ENCODE measurements at places on chromosomes 2 and 18.

DNA sequence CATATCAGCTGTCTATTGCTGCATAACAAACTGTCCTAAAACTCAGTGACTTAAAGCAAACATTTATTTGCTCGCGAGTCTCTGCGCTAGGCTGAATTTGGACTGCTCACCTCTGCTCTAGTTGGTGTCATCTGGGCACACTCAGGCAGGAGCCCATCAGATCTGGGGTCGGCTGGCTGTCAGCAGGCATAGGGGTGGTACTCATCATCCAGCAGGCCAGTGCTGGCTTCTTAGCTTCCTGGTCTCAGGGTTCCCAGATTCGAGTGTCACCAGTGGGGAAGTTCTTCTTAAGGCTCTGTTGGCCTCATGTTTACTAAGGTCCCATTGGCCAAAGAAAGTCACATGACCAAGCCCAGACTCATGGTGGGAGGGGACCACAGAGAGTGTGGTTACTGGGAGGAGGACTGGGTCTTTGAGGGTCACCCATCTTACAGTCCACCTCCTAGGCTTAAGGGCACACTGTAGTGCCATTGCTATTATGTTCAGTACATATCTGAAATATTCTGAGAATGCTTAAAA, 71.6 kb upstream of the ATG16L1 start:
- peaks cover 4% of the 10 kb centered on the region for H3K4me1 ChIP-seq
- no peak overlapping the region for H3K27ac ChIP-seq
- no peak overlapping the region for H3K4me3 ChIP-seq
- peaks cover 20% of the 10 kb centered on the region for H3K27me3 ChIP-seq
- H3K36me3 ChIP-seq = peaks cover 21% of the 10 kb centered on the region

GRCh38 chr2:208594642-208595385, 188.2 kb downstream of the PTH2R start:
- no peaks in the 10 kb centered on the region for H3K36me3 ChIP-seq
- no peak overlapping the region for H3K27ac ChIP-seq
- no peak for DNase-seq
- H3K4me3 ChIP-seq = no peak overlapping the region
- H3K4me1 ChIP-seq = no peaks in the 10 kb centered on the region
- H3K27me3 ChIP-seq = no peaks in the 10 kb centered on the region

- no peak for DNase-seq
- peak overlapping the region; percentile 10 for H3K27ac ChIP-seq
- H3K36me3 ChIP-seq = peaks cover 64% of the 10 kb centered on the region
- H3K4me1 ChIP-seq = peaks cover 21% of the 10 kb centered on the region
- H3K27me3 ChIP-seq = no peaks in the 10 kb centered on the region
Observed at GRCh38 chr2:215314896-215315295, 3.0 kb downstream of the ATIC start.

GRCh38 chr2:102172745-102173144, 14.1 kb upstream of the IL1RL2 start:
- peaks cover 7% of the 10 kb centered on the region for H3K4me1 ChIP-seq
- no peaks in the 10 kb centered on the region for H3K36me3 ChIP-seq
- no peak overlapping the region for H3K4me3 ChIP-seq
- H3K27ac ChIP-seq = no peak overlapping the region

GRCh38 chr2:176039375-176039774, 37.3 kb upstream of the LNPK start:
- no peak overlapping the region for H3K4me3 ChIP-seq
- DNase-seq = no peak
- H3K27me3 ChIP-seq = peaks cover 32% of the 10 kb centered on the region
- no peak overlapping the region for H3K27ac ChIP-seq
- H3K4me1 ChIP-seq = no peaks in the 10 kb centered on the region

DNA sequence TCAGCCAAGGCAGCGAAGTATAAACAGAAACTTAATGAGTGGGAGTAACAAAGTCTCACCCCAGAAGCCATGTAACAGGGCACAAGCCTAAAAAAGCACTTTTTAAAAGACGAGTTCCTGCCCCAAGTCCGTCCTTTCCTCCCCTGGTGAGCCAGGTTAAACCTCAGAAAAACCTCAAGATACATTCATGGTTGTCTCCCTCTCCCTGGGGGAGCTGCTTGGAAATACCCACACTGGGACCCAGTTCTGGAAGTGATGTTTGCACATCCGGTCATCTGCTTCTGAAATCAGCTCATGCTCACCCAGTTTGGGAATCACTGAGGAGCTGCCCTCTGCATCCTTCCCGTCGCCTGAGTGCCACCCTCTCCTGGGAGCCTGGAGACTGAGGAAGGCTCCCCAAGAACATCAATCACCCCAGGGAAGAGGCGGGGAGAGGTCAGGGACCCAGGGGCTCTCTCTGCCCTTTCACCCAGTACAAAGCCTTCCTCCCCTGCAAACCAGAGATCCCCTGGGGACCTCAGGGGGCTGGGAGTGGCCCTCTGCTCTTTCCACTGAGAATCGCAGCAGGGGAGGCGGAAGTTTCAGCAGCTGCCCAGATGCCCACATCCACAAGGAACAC, 150.6 kb upstream of the AGAP1 start:
- peak; percentile 30 for DNase-seq
- H3K27me3 ChIP-seq = peaks cover under 1% of the 10 kb centered on the region
- H3K27ac ChIP-seq = no peak overlapping the region

DNA sequence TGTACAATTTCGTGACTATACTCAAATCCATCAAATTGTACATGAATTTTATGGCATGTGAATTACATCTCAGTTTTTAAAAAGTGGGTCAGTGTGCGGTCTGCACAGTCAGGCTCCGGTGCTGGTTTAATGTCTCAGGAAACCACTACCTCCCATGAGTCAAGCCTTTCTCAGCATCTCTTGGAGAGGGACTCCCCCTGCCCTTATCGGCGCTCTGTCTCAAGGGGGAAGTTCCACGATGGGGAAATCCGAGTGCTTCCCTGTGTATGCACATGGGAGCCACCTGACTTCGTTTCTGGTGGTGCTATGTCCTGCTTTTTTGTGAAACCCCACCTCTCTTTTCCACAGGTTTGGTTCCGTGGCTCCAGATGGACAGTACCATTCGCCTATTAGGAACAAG, 72.5 kb downstream of the ACOXL start:
- H3K27me3 ChIP-seq = peaks cover 5% of the 10 kb centered on the region
- H3K36me3 ChIP-seq = no peaks in the 10 kb centered on the region
- peaks cover 3% of the 10 kb centered on the region for H3K4me1 ChIP-seq
- no peak overlapping the region for H3K27ac ChIP-seq

DNA sequence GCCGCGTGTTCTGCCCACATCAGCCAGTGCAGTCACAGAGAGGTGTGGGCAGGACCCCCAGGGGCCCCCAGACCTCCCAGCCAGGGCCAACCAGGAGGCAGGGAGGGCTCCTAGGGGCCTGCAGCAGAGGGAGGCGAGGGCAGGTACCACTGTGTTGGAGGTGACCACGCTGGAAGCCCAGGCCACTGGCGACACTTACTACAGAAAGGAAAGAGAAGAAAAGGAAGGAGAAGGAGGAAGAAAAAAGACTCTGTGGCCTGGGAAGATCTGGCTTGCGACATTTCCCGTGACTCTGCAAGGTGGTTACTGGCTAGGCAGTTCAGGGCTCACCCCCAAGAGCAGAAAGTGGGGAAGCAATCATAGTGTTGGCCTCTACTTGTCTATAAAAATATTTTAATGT, 98.1 kb upstream of the BCL2L11 start:
- H3K27me3 ChIP-seq = peaks cover 12% of the 10 kb centered on the region
- H3K4me1 ChIP-seq = peaks cover 6% of the 10 kb centered on the region
- no peaks in the 10 kb centered on the region for H3K36me3 ChIP-seq
- no peak overlapping the region for H3K27ac ChIP-seq
- no peak for DNase-seq

DNA sequence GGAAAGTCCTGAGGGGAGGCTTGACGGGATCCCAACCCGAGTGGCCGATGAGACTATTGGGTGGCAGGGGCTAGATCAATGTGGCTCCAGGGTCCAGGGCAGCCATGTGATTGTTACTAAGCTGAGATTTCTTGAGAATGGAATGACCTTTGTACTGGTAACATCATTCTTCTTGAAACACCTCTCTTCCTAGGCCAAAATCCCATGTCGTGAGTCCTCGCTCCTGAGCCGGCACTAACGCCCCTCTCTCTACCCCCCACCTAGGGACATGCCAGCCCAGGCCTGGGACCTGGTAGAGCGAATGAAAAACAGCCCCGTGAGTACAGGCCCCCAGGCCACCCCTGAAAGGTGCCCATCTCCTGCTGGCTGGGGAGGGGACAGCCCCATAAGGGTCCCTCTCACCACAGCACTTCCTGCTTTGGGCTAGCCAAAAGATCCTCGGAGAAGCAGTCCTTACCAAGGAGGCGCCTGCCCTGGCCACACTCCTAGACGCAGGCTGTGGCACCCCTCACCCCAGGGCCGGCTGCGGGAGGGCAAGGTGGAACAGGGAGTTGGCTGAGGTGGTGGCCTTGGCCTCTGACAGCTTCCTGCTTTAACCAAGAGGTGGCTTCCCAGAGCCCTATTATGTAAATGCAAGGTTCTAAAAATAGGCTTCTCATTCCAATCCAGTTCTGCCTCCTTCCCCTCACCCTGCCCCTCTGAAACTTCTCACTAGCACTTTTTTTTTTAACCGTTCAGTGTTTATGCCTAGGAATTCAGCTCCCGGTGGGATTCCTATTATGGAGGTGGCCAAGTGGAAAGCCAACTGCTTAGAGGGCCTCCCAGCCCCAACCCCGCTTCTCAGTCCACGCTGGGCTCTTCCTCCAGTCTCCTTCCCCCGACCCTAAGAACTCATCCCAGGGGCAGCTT, 126.6 kb upstream of the PPP1CB start:
- no peaks in the 10 kb centered on the region for H3K36me3 ChIP-seq
- H3K27me3 ChIP-seq = peaks cover 3% of the 10 kb centered on the region
- DNase-seq = no peak
- peaks cover 74% of the 10 kb centered on the region for H3K4me1 ChIP-seq

DNA sequence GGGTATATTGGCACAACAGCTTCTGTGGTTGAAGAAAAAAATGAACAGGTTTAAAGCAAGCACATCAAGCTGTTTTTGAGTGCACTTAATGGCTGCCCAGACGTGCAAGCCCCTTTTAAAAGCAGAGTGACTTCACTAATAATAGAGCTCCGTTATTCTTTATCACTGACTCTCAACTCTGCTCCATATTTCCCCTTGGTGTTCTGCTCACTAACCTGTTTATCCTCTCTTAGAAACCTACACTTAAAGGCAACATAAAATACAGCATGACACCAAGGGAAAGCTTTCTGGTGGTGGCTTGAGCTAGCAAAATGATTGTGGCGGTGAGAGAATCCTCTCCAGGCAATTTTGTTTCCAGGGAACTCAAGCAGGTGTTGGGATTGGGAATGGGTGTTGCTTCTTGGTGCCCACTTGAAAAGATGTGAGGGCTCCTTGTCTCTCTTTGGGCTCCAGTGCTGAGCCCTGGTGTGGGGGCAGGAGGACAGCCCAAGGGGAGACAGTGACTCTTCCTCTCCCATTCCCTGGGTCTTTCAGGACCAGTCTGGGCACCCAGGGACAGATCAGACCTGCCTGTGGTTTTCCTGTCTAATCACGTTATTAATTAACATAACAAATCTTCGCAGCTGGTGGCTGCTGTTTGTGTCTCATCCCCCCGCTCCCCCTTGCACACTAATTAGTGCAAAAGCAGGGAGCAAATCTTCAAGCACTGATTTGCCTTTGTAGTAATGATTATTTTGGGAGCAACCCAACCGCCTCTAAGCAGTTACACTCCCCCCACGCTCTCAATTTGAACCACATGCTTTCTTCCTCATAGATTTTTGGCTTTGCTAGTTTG, 289.4 kb upstream of the CXCR4 start:
- H3K36me3 ChIP-seq = no peaks in the 10 kb centered on the region
- H3K4me1 ChIP-seq = no peaks in the 10 kb centered on the region
- H3K27me3 ChIP-seq = peaks cover 24% of the 10 kb centered on the region
- DNase-seq = no peak

DNA sequence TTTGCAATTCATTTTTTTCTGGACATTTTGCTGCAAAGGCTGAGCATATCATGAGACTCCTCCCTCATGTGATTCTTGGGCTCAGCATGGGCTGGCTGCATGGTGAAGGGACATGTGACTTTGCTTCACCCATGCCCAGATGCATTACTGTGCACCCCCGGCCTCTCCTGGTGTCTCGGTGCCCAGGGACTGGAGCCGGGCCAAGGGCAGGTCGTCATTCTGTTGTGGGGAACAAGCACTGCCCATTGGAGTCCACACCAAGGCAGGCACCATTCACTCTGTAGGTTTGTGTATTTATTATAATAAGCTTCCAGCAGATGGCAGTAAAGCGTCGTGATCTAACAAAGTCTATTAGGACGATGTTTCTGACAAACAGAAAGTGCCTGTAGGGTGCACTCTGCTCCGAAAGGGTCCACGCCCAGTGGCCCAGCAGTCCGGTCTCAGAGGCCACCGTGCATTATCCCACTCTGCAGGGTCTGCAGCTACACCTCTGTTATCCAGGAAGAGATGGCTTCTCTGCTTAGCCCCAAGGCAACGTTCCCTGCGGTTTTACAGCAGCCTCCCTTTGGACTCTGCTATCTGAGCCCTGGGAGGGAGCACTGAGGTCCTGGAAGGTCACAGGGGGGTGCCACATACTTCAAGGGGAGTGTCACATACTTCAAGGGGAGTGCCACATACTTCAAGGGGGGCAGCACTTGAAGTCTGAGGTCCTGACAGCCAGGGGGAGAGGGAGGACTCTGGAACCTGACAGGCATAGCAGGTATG, 219.6 kb downstream of the TSN start:
- DNase-seq = peak; percentile 62
- H3K4me1 ChIP-seq = peaks cover 47% of the 10 kb centered on the region

DNA sequence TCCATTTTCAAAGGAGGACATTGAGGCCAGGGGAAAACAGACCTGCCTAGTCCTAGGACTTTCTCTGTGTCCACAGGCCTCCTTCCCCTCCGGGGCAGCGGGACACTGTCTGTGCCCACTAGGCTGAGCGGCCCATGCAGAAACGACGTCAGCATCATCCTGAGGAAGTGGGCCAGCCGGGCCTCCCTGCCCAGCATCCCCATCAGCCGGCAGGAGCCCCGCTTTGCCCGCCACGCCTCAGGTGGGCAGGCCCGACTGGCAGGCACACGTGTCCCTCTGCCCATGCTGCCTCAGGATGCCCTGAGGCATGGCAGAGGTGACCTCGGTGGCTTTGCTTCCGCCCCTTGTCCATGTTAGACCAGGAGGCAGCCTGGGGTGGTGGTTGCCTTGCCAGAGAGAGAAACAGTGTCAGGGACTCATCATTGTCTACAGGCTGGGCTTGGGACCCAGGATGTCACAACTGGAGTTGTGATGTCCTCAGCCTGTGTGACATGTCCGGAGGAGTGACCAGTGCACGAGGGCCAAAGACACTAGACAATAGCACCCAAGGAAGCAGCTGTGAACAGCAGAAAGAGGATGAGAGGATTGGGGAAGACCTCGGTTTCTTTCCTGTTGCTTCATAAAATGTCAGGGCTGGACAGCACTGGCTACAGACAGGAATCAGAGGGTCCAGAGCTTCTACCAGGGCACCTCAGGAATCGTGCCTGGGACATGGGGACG, 36.8 kb downstream of the TOGARAM2 start:
- H3K27ac ChIP-seq = no peak overlapping the region
- H3K4me3 ChIP-seq = no peak overlapping the region
- no peak for DNase-seq

All from nephron progenitor cell (in vitro differentiated cells).